A549 (cell line): ENCODE measurements at places on chromosomes 11 and 22.
A peak's percentile ranks its signal among the peaks of the same experiment; 100 is the strongest.

DNA sequence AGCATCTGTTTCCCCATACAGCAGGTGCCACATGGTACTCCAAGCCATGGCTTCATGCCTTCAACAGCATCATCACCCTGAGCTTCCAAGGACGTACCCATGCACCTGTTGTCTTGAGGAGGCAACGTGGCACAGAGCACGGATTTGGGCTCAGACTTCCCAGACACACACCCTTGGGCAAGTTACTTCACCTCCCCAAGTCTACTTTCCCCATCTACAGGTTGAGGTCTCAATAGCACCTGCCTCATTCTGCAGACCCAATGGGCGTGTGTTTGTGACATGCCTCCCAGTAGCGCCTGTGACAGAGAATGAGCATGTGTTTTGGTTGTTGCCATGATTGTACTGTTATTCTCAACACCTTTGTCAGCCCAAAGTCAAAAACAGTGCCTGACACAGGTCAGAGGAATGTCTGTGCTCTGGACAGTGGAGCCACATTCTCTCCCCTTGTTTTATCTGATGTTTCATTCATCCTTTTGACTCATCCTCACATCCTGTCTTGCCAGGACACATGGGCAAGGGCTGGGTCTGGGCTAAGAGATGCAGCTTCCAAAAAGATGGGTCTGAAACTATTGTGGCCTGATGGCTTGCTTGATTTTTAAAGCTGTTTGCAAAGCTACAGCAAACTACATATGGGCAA lies 53.4 kb upstream of the CCND1 start:
- DNase-seq: peak; percentile 42

DNA sequence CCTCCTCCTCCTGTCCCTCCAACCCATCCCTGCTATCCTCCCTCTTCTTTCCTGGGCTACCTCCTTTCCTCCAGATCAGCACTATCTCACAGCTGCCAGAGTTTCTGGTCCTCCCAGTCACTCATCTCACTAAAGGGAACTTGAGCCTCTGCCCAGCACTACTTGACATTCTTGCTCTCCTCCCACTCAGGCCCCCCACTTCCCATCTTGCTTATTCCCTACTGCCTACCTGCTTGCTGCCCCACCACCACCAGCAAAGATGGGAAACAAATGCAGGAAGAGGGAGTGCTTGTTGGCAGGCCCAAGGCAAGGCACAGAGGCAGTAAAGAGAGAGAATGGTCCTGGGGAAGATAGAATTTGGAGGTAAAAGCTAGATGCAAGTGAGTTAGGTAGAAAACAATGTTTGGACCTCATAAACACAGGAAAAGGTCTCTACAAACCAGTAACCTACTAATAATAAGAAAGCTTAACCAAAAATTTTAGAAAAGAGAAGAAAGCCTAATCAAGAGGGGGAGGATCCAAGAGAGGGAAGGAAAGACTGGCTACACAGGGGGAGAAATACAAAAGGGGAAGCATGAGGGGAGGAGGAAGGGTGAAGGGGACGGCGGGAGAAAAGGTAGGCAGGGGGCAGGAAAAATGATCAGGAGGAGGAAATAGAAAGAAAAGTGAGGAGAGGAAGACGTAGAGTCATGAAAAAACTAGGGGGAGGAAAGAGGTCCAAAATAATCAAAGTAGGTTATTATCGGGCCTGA lies 63.6 kb downstream of the PAK1 start:
- no peak for DNase-seq

- DNase-seq: no peak
Measured at GRCh38 chr11:128506356-128506755, 81.0 kb downstream of the ETS1 start.

- no peak for DNase-seq
Measured at GRCh38 chr11:88384669-88385005, 47.1 kb upstream of the CTSC start.

DNA sequence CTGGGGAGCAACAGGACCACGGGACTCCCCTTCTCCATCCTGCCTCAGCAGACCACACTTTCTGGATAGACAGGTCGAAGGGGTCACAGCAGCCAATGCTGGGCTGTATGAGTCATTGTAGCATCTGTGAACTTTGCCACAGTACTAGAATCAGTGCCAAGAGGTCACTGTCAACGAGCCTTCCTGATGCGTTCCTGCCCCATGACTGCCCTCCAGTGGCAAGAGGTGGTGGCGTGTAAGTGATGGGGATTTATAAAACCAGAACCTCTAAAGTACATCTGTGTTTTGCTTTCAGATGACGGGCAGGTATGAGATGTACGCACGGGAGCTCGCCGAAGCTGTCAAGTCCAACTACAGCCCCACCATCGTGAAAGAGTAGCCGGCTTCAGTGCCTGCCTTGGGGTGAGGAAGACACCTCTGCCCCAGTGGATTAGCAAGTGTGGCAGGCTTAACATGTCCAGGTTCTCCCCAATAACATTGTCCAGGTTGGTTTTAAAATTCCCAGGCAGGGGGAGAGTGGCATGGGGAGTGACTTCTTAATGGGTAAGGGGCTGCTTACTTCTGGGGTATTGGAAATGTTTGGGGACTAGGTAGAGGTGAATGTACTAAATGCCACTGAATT lies 29.4 kb downstream of the GUCD1 start:
- peak; percentile 73 for DNase-seq

GRCh38 chr11:121368364-121369240 lies 76.0 kb downstream of the SC5D start:
- no peak for DNase-seq

GRCh38 chr11:72585762-72586311 lies 88.4 kb downstream of the PDE2A start:
- peak; percentile 77 for DNase-seq

DNA sequence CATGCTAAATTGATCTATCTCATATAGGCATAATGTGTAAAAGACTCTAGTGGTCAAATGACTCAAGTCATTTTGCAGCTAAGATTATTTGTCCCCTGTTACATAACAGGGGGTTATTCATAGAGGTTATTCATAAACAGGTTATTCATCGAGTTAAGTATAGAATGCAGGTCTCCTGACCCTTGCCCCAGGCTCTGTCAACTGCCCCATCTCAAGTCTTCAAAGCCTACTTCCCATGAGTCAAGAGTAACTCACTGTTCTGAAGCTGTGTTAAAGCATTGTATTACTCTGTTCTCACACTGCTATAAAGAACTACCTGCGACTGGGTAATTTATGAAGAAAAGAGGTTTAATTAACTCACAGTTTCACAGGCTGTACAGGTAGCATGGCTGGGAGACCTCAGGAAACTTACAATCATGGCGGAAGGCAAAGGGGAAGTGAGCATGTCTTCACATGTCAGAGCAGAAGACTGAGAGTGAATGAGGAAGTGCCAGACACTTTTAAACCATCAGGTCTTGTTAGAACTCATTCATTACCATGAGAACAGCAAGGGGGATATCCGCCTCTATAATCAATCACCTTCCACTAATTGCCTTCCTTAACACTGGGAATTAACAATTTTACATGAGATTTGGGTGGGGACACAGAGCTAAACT lies 226.2 kb upstream of the BLID start:
- DNase-seq: peak; percentile 5

- no peak for DNase-seq
Measured at GRCh38 chr22:26665813-26666231, 8.4 kb downstream of the MIAT start.

GRCh38 chr22:39244496-39245129 lies at the start of gene PDGFB:
Gene PDGFB, minus strand, starts transcription at chr22:39244982. Its CDS starts 1,019 bp downstream, at chr22:39243963.
- DNase-seq: peak; percentile 60

DNA sequence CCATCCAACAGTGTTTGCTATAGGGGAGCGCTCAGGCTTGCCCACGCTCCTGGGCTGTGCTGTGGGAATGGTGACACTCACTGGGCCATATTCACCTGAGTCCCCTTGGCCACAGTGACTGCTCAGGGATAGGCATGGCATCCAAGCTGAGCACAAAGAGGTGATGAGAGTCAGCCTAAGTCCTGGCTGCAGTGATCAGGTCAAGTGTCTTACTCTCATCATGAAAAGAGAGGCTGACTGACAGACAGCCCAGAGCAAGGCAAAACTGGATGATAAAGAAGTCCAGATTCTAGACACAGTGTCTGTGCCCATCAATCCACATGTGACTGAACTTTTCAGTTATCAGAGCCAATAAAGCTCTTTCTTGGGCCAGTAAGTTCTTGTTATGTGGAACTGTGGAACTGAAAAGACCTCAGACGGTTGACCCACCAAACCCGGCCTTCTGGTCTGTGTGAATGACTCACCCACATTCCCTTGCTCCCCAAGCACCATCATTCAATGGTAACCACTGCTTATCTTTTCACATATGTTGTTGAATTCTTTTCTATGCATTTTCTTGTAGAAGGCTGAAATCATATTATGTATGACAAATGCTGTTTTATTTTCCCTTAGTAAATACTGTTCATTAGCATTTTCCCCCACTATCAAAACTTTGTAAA lies 43.2 kb upstream of the YPEL1 start:
- DNase-seq: no peak

DNA sequence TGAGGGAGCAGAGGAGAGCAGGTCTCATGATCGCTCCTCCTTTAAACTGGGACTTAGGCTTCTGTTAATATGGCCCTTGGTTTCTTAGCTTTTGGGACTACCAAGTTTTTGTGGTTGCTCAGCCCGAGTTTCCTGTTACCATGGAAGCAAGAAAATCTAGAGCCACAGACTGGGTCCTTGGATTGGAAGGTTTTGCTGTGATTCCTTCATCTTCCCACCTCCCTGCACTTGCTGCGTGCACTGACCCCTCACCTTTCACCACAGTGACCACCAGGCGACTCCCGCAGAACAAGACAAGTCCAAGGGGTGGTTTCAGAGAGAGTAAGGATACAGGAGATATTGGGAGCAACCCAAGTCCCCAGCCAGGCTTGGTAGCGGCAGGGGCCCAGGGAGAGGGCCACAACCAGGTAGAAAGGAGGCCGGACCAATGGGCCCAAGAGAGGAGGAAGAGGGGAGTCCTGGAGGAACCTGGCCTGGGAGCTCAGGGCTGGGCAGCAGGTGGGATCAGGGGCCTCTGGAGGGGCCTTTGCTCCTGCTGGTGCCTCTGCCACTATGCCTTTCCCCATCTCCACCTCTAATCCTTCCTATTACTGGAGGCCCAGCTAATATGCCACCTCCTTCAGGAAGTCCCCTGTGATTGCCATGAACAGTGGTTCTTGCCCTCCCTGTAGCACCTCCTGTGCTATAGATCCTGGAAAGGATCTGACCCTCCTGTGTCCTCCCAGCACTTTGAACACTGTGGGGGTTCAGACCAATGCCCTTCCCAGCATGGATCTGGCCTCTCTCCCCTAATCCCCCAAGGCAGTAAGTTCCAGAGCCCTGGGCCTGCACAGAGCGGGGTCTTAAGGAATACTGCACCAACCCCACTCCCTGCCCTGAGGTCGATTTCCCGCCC lies 21.2 kb downstream of the CSF2RB start:
- DNase-seq: no peak

DNA sequence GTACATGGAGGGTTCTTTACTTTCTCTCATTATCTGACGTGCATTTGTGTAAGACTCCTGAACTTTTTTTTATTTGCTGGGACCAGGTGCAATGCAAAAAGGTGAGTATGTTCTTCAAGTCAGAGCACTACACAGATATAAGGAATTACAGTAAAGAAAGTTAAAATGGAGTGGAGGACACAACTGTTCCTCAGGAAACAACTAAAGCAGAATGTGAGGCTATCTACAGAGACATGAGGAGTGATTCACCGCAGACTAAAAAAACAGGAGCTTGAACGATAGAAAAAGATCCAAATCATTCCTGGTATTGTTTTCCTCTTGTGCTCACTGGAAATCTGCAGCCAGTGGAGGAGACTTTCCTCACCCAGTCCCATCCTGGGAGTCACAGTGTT lies 106.2 kb downstream of the ABTB2 start:
- DNase-seq: no peak

DNA sequence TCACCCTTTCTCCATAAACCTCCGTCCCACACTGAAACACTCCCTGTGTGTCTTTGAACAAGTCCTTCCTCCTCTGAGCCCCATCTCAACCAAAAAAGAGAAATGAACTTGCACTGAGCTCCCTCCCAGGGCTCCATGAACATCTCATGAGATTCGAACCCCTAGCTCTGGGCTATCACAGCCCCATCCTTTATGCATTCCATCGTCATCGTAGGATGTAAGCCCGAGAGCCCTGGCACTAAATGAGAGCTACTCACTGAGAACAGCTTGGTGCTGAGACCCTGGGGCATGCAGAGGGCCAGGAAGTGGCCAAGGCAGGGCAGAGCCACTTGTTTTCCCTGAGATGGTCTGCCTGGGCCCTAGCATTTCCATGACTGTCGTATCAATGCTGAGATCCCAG lies 12.9 kb upstream of the SLC43A3 start:
- no peak for DNase-seq

GRCh38 chr11:130785380-130786116 lies 130.7 kb downstream of the SNX19 start:
- DNase-seq: no peak

GRCh38 chr22:46674367-46674781 lies 54.2 kb downstream of the GRAMD4 start:
- no peak for DNase-seq
